ENCODE measurements at places on chromosomes 3 and 15.

- no peak for DNase-seq
These were observed 53.7 kb upstream of the ATP11B start for GRCh38 chr3:182739619-182740018.

GRCh38 chr3:137174514-137174913 lies 216.7 kb downstream of the IL20RB start:
- DNase-seq: no peak

DNA sequence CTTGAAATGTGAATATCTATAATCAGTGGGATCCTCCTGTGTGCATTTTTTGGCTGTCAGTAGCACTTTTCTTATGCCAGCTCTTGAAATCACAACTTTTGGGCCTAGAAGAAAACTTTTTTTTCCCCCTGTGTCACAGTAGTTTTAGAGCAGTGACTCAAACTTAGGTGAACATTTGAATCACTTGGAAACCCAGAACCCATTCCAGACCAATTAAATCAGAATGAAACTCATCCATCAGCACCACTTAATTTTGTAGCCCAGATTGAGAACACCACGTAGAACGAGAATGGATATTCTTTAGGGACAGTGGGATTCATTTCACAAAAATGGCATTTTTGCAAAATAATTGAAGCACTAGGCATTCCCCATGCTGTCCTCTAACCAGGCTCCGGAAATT lies 224.8 kb upstream of the NANOGP8 start:
- DNase-seq: no peak

GRCh38 chr3:24899901-24900603 lies 405.4 kb upstream of the THRB start:
- no peak for DNase-seq

- DNase-seq: no peak
These were observed 54.7 kb downstream of the LRRC28 start for GRCh38 chr15:99305761-99306505.

- DNase-seq: no peak
These were observed 239.9 kb upstream of the ADAMTS9 start for GRCh38 chr3:64927689-64928088.

DNA sequence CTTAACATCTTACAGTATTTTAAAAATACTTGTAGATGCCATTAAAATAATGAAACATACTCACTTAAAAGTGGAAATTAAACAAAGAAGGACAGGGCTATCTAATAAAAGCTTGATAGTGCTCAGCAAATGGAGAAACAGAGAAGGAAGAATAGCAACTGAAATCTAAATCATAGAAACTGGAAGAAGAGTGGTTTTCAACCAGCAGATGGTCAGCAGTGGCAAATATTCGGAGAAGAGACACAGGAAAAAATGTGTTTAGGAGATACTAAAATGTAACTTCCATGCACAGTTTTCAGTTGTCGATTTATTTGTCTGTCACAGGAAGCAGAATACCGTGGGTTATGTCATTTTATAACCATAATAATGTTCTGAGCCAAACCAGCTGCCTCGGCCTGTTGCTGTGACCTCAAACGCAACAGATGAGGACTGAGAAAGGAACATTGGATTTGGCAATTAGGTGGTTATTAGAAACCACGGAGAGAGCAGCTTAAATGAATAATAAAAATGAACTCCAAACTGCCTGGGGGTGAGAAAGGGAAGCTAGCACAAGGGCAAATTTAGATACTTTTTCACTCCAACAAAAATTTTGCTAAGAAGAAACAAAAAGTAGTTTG lies 246.6 kb upstream of the KCNMB2 start:
- no peak for DNase-seq

- no peak for DNase-seq
These were observed 158.2 kb upstream of the ANKRD28 start for GRCh38 chr3:15955968-15956367.

GRCh38 chr3:172799246-172799645 lies 48.7 kb downstream of the ECT2 start:
- no peak for DNase-seq

- no peak for DNase-seq
These were observed 127.0 kb downstream of the EPHB1 start for GRCh38 chr3:134922101-134922500.

GRCh38 chr3:196757876-196758739 lies 18.5 kb downstream of the PAK2 start:
- no peak for DNase-seq

GRCh38 chr3:128489674-128489926 lies 3.4 kb downstream of the GATA2 start:
- no peak for DNase-seq

DNA sequence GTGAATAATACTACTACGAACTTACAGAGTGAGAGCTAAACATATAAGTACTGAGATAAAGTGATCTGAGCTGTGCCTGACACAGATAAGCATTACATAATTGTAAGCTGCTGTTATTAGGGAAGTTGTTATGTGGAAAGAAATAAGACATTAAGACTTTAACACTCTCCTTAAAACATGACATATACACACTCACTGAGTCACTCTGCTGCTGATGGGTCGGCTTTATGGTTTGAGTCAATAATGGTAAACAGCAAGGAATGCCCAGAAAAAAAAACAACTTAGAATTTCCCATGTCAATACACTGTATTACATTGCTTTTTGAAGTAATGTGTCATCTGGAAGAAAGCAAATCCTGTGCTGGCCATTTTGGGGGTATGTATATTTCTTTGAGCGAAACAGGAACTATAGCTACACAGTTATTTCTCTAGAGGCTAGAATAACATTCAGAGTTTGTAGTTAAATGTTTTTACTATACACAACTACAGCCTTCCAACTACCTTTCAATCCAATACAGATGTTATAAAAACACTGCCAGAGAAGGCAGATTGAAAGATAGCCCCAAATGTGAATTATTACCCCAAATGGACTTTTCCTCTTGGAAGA lies 22.8 kb upstream of the SPRED1 start:
- DNase-seq: no peak

DNA sequence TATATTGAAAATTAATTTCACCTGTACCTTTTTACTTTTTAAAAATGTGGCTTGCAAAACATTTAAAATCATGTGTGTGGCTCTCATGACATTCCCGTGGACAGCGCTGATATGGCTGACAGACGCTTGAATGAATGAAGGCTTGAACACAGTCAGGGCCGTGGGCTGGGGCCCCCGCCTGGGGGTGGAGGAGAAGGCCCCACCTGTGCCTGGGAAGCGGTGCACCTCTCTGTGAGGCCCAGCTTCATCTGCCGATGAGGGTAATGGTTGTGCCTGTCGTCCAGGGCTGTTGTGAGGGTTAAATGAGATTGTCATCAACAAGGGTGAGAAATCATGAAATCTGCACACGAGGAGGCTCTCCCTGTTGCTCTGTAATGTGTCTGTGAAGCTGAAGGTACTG lies 85.9 kb upstream of the PRR23E start:
- no peak for DNase-seq

DNA sequence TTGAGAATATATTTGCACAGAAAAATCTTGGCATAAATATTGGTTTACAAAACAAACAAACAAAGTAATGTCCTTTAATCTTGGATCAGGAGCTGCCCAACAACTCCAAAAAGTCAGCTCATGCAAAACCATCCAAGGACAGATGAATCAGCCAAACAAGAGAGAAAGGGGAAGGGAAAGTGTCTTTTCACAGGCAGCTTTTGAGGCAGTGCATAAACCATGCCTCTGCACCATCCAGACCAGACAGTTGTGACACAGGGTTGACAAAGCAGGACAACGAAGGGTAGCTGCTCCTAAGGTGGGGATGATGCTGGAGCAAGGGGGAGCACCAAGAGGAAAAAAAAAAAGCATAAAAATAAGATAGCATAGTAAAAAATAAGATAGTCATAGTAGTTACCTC lies 8.7 kb downstream of the CD86 start:
- no peak for DNase-seq

GRCh38 chr15:38300395-38300794 lies 47.8 kb downstream of the SPRED1 start:
- no peak for DNase-seq

GRCh38 chr3:77885381-77885780 lies 845.5 kb downstream of the ROBO2 start:
- no peak for DNase-seq

GRCh38 chr15:81060907-81061306 lies 60.2 kb downstream of the TLNRD1 start:
- no peak for DNase-seq

GRCh38 chr3:17979252-17979651 lies 236.8 kb upstream of the TBC1D5 start:
- DNase-seq: no peak

- no peak for DNase-seq
These were observed 279.4 kb upstream of the TLE3 start for GRCh38 chr15:70376929-70377691.

DNA sequence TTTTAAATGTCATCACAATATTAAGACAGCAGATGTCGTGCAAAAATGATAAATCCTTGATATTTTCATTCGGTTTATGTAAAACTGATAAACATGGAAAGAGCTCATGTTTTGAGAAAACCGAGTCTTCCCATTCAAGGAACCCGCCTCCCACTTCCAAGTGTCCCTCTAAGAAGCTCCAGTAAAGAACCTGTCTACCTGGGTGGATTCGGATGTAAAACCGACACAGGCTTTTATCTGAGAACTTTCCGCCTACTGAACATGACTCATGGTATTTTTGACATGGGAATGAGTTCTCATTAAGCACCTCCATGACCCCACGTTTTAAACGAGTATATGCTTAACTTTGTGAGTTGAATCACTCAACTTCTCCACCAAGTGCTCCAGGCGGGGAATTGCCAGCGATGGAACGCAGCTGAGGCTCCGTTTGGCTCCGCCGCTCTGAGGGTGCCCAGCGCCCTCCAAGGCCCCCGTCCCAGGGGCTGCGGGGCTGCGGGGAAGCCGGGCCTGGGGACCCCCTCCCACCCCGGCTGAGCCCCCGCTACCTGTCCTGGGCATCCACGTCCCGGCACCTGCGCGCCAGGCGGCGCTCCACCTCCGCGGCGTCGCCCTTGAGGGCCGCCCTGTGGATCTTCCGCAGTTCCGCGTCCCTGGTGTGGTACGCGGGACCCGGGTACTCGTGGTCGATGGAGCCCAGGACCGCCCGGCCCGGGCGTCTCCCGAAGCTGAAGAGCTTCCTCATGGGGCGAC lies 119.9 kb downstream of the LMLN start:
- DNase-seq: peak; percentile 47

- no peak for DNase-seq
These were observed 203.8 kb upstream of the HES1 start for GRCh38 chr3:193932136-193932535.

DNA sequence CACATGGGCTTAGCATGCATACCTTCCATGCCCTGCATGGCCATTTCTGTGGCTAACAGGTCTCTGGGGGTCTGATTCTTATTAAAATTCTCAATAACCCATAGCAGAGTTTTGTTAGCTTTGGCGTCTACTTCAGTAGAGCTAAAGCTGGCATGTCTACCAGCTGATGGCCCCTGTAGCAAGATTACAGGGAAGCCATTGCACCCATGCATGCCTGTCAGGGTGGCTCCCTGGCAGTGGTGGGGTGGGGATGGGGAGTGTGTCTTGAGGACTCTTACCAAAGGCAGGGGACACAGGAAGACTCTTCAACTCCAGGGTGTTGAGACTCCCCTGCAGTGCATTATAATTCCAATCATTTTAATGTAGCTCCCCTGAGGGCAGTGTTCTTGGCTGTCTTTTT lies 4.7 kb downstream of the KY start:
- no peak for DNase-seq

GRCh38 chr3:126113733-126114442 lies 30.0 kb upstream of the SLC41A3 start:
- DNase-seq: no peak

- DNase-seq: no peak
These were observed 13.3 kb downstream of the ITGA11 start for GRCh38 chr15:68418611-68419161.

GRCh38 chr3:176521531-176522175 lies 675.6 kb downstream of the TBL1XR1 start:
- no peak for DNase-seq

DNA sequence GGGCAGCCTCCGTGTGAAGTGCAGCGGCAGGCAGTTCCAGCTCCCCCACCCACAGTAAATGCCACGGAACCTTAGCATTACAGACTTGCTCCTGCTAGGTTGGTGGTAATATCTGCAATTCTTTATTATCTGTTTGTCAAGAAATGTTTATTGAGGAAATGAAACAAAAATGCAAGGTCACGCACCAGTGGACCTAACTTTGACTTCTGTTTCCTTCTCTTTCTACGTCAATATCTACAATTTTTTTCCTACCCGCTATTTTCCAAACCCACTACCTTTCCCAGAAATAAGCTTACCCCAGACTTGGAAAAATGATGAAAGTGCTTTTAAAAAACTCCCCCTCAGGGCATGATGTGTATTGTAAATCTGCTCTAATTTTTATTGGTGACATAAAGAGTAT lies 18.9 kb downstream of the ILDR1 start:
- DNase-seq: no peak

DNA sequence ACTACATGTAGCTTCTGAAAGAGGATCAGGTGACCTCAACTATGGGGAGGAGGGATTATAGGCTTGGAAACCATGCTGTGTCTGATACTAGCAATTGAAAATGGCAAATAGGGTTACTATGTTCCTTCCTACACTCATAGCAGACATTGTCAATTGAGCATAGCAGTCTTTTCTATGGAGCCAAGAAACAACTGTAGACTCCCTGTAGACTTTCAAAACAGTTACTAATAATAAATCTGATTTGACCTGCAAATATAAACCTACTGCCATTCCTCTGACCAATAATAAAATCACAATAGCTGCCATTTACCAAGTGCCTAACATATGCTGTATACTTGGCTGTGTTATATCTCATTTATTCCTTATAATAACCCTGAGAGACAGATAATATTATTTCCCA lies 8.5 kb upstream of the ARL14 start:
- DNase-seq: no peak

DNA sequence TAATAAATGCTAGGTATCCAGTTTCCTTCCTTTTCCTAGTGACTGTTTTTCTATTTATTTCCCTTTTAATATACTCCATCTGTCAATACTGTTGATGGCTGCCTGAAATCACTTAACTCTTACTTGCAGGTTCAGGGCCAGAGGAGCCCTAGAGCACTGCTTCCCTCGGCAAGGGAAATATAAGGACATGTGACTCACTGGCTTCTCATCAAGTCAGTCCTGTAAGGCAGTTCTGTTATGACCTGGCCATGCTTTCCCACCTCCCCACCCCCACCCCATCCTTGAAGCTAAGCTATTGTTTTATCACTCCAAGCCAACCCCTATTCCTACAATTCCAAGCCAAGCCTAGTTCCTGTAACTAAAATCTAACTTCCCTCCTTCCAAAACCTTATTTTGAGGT lies 800.7 kb downstream of the ROBO1 start:
- DNase-seq: no peak
